ENCODE measurements at places on chromosomes 7 and 10.

DNA sequence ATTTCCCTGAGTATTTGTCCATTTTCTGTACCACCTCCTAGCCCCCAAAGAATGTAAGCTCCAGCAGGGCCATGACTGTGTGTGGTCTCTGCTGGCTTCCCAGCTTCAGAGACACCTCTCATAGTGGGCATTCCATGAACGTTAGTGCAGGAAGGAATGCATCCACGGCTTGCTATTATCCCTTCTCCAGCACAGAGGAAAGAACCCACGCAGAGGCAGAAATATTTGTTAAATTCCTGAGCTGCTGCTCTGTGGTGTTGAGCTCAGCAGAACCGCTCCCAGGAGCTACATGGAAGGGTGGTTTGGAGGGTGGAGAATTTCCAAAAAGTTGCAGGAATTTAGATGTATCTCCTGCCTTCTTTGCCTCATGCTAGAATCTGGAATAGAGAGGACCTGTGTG is 275.2 kb downstream of the POU6F2 start:
- no peak for DNase-seq

- DNase-seq, result no peak
Observed at GRCh38 chr10:110045772-110046171, 38.0 kb downstream of the ADD3 start.

- DNase-seq, result no peak
Observed at GRCh38 chr10:34954142-34954541, 136.0 kb downstream of the CUL2 start.

DNA sequence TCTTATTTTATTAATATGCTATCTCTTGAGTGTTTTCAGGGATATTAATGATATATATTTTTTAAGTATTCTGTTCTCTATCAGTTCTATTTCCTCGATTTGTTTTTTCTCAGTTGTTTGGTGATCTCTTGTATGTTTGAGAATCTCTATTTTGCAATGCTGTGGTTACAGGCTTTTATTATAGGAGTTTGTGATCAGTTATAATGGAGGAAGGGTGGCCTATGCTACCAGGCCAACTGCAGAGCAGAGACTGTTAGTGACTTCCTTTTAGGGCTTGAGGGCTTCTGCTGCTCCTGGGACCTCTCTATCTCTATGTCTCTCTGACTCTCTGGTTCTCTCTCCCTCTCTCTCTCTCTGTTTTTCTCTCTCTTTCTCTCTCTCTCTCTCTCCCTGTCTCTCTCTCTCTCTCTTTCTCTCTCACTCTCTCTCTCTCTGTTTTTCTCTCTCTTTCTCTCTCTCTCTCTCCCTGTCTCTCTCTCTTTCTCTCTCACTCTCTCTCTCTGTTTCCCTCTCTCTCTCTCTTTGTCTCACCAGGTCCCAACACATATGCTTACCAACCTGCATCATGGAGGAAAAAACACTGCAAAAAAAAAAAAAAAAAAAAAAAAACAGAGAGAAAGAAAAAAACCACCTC is 69.4 kb upstream of the CAV2 start:
- no peak for DNase-seq

GRCh38 chr10:132114953-132115520 is 49.3 kb downstream of the JAKMIP3 start:
- no peak for DNase-seq
